HepG2 (cell line): ENCODE measurements at places on chromosomes 5 and 9. TPM values are rescaled to one million over a fixed set of nuclear protein-coding genes. Genes with fewer than 3 reads are reported as not detected.
A peak's percentile ranks its signal among the peaks of the same experiment; 100 is the strongest.

SMARCA2 gene
- 23.7 and 35.5 TPM in 2 replicates for total RNA-seq

DNA sequence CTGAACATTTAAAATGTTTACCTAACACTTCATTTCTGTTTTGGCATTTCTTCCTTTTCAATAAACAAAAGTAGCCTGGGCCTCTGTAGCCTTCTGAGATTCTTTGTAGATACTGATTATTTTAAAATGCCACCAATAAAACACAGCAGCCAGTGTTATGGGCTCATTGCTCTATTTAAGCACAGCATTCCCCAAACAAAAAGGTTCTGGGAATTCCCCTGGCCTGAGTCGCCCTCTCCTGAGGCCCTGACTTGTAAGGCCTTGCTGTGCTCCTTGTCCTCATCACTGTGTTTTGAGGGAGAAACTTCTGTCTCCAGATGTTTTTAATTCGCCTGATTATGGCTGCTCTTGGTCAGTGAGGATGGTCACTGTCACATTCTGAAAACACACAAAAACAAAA lies 33.0 kb upstream of the CTXN3 start:
- H3K4me1 ChIP-seq = no peaks in the 10 kb centered on the region
- H3K27ac ChIP-seq = no peak overlapping the region
- no peak overlapping the region for H3K4me3 ChIP-seq
- DNase-seq = no peak

- no peaks in the 10 kb centered on the region for H3K36me3 ChIP-seq
- no peaks in the 10 kb centered on the region for H3K27me3 ChIP-seq
- no peak for DNase-seq
- peaks cover 74% of the 10 kb centered on the region for H3K4me1 ChIP-seq
- peak overlapping the region; percentile 69 for H3K27ac ChIP-seq
Measured at GRCh38 chr5:139383993-139384590, 995 bp upstream of the SLC23A1 start.

- H3K4me1 ChIP-seq = no peaks in the 10 kb centered on the region
- H3K4me3 ChIP-seq = no peak overlapping the region
- H3K27ac ChIP-seq = no peak overlapping the region
- peaks cover 27% of the 10 kb centered on the region; the same call in 2 of the 3 replicates for H3K36me3 ChIP-seq
Measured at GRCh38 chr5:71475788-71476384, 20.4 kb downstream of the BDP1 start.

DNA sequence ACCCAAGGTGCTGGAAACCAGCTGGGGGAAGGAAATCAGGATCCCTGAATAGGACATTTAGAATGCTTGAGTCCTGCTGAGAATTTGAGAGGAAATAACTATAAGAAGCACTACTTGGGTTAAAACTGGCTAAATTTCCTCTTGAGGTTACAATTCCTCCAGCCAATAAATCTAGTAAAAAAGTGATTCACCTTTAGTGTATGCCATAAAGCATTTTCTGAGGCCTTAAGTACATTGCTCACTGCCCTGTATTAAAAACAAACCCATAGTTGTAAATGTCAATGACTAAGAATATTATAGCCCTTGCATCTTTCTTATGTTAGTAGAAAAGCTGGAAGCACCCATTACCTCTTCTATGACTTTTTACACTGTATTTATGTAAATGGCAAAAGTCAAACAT lies 634.7 kb upstream of the ARRDC3 start:
- H3K27ac ChIP-seq = no peak overlapping the region
- H3K4me3 ChIP-seq = no peak overlapping the region
- no peaks in the 10 kb centered on the region for H3K4me1 ChIP-seq
- no peaks in the 10 kb centered on the region for H3K27me3 ChIP-seq
- DNase-seq = no peak
- no peaks in the 10 kb centered on the region for H3K36me3 ChIP-seq

- no peaks in the 10 kb centered on the region; the same call in 1 of the 2 replicates for H3K27me3 ChIP-seq
- no peak for DNase-seq
- H3K27ac ChIP-seq = no peak overlapping the region
- peaks cover 8% of the 10 kb centered on the region; the same call in 1 of the 2 replicates for H3K4me1 ChIP-seq
- H3K4me3 ChIP-seq = no peak overlapping the region
Measured at GRCh38 chr9:18911714-18912342, 121.2 kb downstream of the SAXO1 start.

FER gene
- 29.0 and 50.4 TPM in 2 replicates for total RNA-seq

- no peaks in the 10 kb centered on the region for H3K4me1 ChIP-seq
- H3K27me3 ChIP-seq = no peaks in the 10 kb centered on the region; the same call in 2 of the 3 replicates
- DNase-seq = no peak
- no peak overlapping the region for H3K27ac ChIP-seq
- no peaks in the 10 kb centered on the region for H3K36me3 ChIP-seq
Measured at GRCh38 chr5:123278284-123278683, 144.9 kb downstream of the CEP120 start.

GRCh38 chr5:135246605-135246922 lies 152.5 kb downstream of the MACROH2A1 start:
- H3K4me3 ChIP-seq = no peak overlapping the region
- H3K27ac ChIP-seq = no peak overlapping the region
- H3K27me3 ChIP-seq = no peaks in the 10 kb centered on the region
- H3K36me3 ChIP-seq = no peaks in the 10 kb centered on the region
- H3K4me1 ChIP-seq = peaks cover 50% of the 10 kb centered on the region

DNA sequence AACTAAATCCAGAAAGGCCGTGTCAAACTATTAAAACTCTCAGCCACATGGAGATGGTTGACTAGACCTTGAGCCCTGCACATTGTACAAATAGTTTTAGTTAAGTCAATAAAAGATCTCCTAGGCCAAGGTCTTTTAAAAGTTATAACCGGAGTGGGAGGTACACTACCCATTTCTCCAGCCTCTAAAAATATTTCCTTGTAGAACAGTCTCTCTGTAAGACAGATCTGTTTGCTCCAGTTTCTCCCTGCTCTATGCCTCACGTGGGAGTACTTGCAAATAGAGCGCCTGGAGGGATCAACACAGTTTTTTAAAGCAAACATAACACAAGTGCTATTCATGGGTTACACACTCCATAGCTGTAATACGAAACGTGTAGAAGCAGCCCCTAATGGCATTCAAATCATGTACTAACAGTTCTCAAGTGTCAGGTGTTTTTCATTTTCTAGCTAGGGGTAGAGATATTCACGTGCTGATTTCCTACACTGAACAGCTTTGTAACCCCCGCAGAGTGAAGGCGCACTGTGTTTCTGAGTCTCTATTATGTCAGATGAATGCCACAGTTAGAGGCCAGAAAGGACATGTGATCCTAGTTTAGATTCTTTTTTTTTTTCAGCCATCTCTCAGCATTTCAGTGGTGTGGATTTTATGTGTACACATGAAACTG lies 703.4 kb upstream of the GRAMD2B start:
- peak overlapping the region; percentile 82 for H3K27ac ChIP-seq
- H3K4me1 ChIP-seq = peaks cover 38% of the 10 kb centered on the region
- H3K27me3 ChIP-seq = no peaks in the 10 kb centered on the region
- no peaks in the 10 kb centered on the region for H3K36me3 ChIP-seq
- peak overlapping the region; percentile 16; the same call in 1 of the 2 replicates for H3K4me3 ChIP-seq
- DNase-seq = peak; percentile 94

GRCh38 chr5:31047621-31048020 lies 145.9 kb upstream of the CDH6 start:
- no peak overlapping the region for H3K27ac ChIP-seq
- no peak for DNase-seq
- no peaks in the 10 kb centered on the region for H3K4me1 ChIP-seq
- no peaks in the 10 kb centered on the region for H3K36me3 ChIP-seq
- no peak overlapping the region for H3K4me3 ChIP-seq

DNA sequence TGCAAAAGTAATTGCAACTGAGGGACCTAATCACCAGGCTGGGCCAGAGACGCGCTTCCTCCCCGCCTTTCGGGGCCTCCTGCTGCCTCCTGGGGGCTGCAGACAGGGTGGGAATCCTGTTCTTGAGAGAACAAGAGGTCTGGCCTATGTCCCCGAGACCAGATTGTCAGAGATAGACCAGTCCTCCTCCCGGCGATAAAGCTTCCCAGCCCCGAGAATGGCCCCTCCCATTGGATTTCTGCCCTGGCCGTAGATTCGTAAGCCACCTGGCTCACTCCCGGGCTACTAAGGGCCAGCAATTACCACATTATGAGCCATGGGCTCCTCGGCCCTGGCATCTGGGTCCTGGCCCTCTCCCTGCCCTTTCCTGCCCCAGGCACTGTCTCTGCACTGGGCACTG lies 70.4 kb downstream of the HRH2 start:
- no peaks in the 10 kb centered on the region for H3K36me3 ChIP-seq
- no peak for DNase-seq
- no peak overlapping the region for H3K27ac ChIP-seq
- peaks cover 11% of the 10 kb centered on the region; the same call in 1 of the 2 replicates for H3K4me1 ChIP-seq
- 0 out of 3 replicates have a peak, but pooled peaks cover 3% of the 10 kb centered on the region for H3K27me3 ChIP-seq

TMEM167A gene
- 78.7 and 122 TPM in 2 replicates for total RNA-seq

DNA sequence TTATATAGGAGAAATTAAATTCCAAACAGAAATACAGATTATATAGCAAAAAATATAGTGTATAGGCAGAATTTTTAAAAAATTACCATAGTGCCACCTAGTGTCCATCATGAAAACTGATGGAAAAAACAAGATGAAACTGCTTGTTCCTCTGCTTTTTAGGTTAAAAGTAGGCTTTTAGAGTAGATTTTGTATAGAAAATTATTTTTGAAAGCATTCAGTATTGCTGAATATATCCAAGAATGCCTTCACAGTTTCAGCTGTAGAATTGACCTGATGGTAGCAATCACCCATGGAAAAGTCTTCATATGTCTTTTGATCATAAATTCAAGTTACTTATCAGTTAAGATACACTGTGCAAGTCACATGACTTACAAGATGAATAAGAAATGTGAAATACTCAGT lies 19.7 kb downstream of the RIOK2 start:
- H3K36me3 ChIP-seq = peaks cover 26% of the 10 kb centered on the region
- H3K4me1 ChIP-seq = peaks cover 7% of the 10 kb centered on the region; the same call in 1 of the 2 replicates
- no peak overlapping the region for H3K4me3 ChIP-seq
- no peak overlapping the region for H3K27ac ChIP-seq
- DNase-seq = no peak

C8G gene
- 2.0 and 4.9 TPM in 2 replicates for total RNA-seq

TXNDC15 gene
- 33.6 and 49.9 TPM in 2 replicates for total RNA-seq

GRCh38 chr5:94776167-94776566 lies 157.7 kb downstream of the SLF1 start:
- no peaks in the 10 kb centered on the region for H3K36me3 ChIP-seq
- H3K27me3 ChIP-seq = no peaks in the 10 kb centered on the region
- no peak overlapping the region for H3K4me3 ChIP-seq
- no peak for DNase-seq

DNA sequence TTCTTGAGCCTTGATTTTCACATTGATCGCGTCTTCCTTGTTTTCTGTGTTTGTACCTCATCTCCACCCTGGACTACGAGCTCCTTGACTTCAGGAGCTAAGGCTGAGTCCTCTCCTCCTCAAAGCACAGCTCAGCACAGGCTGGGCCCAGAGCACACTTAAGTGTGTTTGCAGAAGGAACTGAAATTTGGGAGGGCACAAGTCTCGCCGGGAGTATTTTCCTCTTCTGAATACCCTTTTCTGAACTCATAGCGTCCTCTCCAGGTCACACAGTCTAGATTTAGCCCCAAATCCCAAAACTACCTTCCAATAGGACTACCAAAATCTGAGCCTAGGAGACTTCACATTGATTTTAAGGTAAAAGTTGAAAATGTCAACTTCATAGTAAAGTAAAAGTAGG lies 41.6 kb downstream of the TSTD2 start:
- no peaks in the 10 kb centered on the region for H3K36me3 ChIP-seq
- no peak for DNase-seq
- no peaks in the 10 kb centered on the region for H3K4me1 ChIP-seq

TOMM5 gene
- total RNA-seq = 315 and 450 TPM in 2 replicates

- no peak for DNase-seq
- no peaks in the 10 kb centered on the region for H3K27me3 ChIP-seq
- no peak overlapping the region for H3K27ac ChIP-seq
- H3K36me3 ChIP-seq = peaks cover 3% of the 10 kb centered on the region
- no peak overlapping the region for H3K4me3 ChIP-seq
Measured at GRCh38 chr5:140207250-140207964, 32.4 kb downstream of the CYSTM1 start.

SPATA31C1 gene
- not detected in 2 replicates for total RNA-seq

DNA sequence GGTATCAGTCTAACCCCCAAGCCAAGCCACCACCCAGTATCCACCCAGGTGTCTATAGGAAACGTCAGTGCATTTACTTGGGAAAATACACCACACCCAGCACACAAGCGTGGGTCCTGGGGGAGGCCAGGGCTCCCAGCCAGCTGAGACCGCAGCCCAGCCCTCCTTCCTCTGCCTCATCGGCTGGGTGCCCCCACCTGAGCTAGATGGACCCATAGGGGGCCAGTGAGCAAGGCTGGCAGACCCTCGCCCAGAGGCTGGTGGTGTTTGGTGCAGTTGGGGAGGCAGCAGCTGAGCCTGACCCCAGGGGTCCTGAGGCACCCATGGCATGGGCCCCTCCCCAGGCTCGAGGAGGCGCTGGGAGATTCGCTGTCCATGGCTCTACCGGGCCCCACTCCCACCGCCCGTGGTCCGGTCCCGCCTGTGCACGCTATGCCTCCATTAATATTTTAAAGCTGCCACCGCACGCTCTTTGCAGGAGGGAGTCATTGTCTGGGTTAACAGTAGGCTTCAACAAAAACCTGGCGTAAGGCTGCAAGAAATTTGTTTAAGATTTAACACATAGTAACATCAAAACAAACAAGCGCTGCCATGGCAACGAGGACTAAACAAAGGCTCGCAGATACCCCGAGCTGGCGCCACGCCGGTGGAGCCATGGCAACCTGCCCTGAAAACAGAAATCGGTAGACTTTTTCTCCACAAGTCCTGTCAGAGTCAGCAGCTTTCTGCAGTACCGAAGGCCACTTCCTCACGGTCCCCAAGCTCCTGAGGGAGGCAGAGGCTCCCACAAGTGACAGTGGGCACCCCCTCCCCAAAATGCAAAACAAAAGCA lies 20.6 kb downstream of the TPPP start:
- H3K27ac ChIP-seq = peak overlapping the region; percentile 43
- H3K4me1 ChIP-seq = peaks cover 45% of the 10 kb centered on the region
- no peak overlapping the region for H3K4me3 ChIP-seq
- peaks cover 22% of the 10 kb centered on the region for H3K27me3 ChIP-seq
- DNase-seq = peak; percentile 82

LTC4S gene
- total RNA-seq = 0.35 TPM in 1 of 2 replicates, not detected in the other

EIF4E1B gene
- total RNA-seq = not detected in 2 replicates

CDH9 gene
- 0.24 TPM in 1 of 2 replicates, not detected in the other for total RNA-seq

- H3K27me3 ChIP-seq = no peaks in the 10 kb centered on the region
- DNase-seq = no peak
- H3K36me3 ChIP-seq = no peaks in the 10 kb centered on the region
- H3K27ac ChIP-seq = no peak overlapping the region
- H3K4me3 ChIP-seq = no peak overlapping the region
Measured at GRCh38 chr5:96076451-96076850, 114.8 kb upstream of the ELL2 start.
